ENCODE measurements at places on chromosomes 3 and 15.

- no peak for DNase-seq
These were observed 2.8 kb downstream of the SERP1 start for GRCh38 chr3:150543531-150543930.

DNA sequence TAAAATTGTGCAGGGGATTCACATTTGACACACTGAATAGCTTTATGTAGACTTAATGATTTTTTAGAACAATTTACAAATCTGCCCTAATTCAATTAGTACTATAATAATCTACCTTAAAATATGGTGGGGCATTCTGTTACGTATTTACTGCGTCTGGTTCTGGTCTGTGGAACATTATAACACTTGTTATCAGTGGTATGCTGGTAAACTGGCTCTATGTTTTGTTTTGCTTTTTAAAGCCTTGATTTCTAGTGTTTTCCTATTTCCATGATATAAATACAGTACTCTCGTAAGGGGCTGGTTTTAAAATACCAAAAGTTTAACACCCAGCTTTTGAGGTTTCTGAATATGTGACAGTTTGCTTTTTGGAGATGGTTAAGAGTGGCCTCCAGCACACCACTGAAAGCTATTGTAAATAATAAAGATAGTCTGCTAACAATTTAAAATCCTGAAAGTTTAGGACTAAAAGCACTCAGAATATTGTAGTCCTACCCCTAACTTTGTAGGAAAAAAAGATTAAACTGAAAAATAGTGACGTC is 65.6 kb upstream of the CD47 start:
- no peak for DNase-seq

- no peak for DNase-seq
These were observed 40.9 kb upstream of the PTPN23 start for GRCh38 chr3:47339951-47340350.

DNA sequence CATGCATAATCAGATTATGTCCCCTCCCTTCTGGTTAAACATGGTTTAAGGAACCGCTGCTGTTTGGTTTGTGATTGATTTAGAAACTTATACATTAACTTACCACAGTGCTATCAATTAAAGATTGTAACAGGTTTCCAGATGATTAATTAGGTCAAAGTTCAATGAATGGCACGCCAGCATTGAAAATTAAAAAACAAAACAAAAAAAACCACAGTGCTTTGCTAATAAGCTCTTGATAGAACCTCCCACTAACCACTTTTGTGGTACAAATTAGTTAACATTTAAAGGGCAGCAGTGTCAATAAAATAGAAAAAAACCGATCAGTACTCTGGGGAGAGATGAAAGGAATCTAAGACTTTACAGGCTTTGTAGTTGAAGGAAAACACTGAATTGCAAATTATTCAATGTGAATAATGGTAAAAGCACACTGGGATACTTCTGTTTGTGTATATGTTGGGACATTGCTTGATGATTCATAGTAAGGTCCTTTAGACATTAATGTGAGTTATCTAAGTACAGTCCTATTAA is 7.6 kb upstream of the C3orf38 start:
- no peak for DNase-seq

DNA sequence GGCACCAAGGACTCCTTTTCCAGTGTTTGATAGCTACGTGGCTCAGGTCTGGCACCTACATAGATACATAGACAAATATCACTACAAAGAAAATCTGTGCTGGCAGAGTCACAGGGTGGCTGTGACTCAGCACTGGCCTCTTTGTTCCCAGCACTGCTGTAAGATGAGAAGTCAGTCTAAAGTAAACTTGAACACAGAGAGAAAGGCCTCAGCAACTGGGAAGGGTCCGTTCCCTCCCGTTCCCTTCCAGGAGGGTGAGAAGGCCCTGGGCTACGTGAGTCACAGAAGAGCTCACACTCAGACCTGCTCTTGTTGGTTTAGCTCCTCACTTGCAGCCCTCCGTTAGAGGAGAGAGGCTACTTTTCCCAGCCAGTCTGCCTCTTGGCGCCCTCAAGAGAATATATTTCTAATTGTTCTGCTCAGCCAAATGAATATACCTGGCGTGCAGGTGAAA is 23.1 kb downstream of the ANXA2 start:
- no peak for DNase-seq

- no peak for DNase-seq
These were observed 23.6 kb downstream of the PTX3 start for GRCh38 chr3:157460253-157460652.

DNA sequence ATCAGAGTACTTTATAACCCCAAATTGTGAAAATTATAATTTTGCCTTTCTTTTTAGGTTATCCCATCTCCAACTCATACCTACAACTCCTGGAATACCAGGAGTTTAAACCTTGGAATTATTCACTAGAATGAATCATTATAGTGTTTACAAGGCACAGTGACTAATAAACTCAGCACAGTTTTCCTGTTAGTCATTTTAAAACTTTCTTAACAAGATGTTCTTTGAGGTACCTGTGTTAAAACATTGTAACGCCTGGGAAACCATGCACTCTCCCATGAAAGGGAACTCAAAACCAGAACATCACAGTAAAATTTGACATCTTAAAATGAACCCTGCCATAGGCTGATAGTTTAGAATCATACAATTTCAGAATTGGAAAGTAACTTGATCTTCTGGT is 132.4 kb upstream of the OSTN start:
- no peak for DNase-seq

DNA sequence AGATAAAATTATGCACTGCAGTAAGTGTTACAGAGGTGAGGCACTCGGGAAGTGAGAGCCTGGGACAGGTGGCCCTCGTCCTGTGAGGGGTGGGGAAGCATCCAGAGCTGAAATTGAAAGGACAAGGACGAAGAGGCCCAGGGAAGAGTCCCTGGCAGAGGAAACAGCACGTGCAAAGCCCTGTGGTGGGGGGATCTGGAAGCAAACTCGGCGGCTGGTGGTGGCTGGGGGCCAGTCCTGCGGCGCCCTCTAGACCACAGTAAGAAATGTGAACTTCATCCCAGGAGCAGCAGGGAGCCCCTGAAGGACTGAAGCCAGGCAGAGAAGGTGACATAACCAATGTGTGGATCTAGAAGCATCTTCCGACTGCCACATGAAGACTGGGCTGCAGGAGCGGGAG is 42.8 kb downstream of the GRIP2 start:
- no peak for DNase-seq

DNA sequence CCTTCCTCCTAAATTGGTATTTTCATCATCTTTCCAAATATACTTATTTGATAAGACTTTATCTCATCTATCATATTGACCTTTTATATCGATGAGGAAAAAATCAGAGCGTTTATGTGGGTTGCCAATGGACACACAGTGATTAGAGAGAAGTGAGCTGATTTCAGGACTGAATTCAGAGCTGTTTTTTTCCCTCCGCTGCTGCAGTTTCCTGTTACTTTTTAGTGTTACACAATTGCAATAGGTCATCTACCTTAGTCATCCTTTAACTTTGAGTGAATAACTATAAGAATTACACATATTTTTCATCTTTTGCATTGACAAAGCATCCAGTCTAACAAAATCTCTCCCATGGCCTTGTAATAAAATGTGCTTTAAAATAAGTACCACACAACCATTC is 266.3 kb upstream of the CNTN4 start:
- DNase-seq = no peak

- no peak for DNase-seq
These were observed 131.0 kb upstream of the PLXNA1 start for GRCh38 chr3:126851934-126852333.

DNA sequence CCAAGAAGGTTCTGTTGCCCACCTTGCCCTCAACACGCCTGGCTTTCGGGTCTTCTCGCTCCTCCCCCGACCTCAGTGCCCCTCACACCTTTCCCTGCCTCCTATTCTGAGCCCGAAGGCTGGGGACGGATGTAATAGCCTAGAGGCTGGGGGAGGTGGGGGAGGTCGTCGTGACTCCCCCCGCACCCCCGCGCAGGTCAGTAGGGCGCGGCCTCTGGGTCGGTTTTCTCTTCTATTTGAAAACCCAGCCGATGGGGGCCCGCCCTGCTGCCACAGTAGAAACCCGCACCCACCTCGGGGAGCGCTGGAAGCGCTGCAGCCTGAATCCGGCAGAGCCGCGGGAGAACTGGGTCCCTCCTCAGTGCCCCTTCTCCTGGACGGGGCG is 1.0 kb upstream of the RBPMS2 start:
- no peak for DNase-seq

GRCh38 chr3:27319304-27319703 is 49.9 kb downstream of the NEK10 start:
- no peak for DNase-seq

- no peak for DNase-seq
These were observed 22.9 kb downstream of the LCTL start for GRCh38 chr15:66542896-66543295.

DNA sequence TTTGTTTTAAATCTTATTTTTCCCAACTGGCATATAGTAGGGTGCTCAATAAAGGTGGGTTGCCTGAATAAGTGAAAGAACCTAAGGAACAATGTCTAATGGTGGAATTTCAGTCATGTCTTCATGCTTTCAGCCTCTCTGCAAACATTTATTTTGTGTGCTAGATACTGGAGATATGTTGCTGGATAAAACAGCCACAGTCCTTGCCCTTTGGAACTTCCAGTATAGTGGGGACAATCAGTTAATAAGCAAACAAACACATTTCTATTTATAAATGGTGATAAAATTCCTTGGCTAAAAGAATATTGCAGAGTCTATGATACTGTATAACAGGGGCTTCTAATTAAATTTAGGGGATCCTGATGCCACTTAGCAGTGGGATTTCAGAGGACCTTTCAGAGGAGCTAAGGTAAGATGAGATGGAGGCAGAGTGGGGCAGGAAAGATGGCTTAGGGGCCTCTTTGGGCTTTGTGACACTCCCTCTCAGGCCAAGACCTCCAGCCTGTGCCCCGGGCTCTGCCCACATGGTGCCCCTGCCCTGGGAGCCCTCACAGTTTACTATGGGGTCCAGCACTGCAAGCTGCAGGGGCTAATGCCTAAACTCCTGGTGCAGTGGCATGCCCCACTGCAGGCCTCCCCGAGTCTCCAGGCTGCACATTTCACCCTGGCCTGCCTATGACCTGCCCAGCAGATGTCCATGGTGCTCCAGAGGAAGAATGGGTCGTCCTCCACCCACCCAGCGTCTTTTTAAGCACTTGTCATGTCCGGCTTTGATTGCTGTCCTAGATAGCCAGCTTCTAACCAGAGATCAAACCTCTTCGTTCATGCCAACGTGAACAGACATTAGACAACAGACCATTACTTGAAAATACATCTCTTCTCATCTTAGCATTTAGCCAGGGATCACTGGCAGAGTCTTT is 61.6 kb upstream of the PRR23C start:
- DNase-seq = no peak

GRCh38 chr15:63891768-63892133 is 58.0 kb upstream of the HERC1 start:
- DNase-seq = no peak

GRCh38 chr3:70990185-70990584 is 593.3 kb downstream of the FOXP1 start:
- no peak for DNase-seq

- DNase-seq = no peak
These were observed 44.0 kb downstream of the ZBTB38 start for GRCh38 chr3:141412087-141412935.

GRCh38 chr3:62187022-62187431 is 186.3 kb downstream of the FEZF2 start:
- no peak for DNase-seq

DNA sequence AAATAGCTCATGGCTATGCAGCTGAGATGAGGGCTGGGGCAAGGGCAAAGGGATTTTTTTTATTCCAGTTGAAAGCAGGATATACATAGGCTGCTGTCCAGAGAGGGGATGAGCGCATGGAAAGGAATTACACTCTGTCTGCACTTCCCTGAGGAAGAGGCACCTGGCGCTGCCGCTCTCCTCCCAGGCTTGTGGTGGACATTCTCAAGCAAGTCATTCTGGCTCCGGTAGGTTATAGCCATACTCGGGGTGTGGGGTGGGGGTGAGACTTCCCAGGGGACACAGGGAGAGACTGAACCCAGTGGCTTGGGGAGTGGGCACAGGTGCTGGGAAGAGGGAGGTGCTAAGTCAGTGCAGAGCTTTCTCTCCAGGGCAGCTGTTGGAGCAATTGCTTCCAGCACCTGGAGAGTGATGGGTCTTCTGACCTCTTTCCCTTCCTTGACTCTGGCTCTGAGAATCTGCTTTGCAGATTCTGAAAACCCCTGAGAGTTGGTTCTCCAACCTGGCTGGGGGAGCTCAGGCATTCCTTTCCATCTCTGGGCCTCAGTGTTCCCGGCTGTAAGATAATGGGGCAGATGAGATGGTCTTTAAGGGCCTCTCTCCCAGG is 24.3 kb downstream of the CYP8B1 start:
- DNase-seq = no peak

DNA sequence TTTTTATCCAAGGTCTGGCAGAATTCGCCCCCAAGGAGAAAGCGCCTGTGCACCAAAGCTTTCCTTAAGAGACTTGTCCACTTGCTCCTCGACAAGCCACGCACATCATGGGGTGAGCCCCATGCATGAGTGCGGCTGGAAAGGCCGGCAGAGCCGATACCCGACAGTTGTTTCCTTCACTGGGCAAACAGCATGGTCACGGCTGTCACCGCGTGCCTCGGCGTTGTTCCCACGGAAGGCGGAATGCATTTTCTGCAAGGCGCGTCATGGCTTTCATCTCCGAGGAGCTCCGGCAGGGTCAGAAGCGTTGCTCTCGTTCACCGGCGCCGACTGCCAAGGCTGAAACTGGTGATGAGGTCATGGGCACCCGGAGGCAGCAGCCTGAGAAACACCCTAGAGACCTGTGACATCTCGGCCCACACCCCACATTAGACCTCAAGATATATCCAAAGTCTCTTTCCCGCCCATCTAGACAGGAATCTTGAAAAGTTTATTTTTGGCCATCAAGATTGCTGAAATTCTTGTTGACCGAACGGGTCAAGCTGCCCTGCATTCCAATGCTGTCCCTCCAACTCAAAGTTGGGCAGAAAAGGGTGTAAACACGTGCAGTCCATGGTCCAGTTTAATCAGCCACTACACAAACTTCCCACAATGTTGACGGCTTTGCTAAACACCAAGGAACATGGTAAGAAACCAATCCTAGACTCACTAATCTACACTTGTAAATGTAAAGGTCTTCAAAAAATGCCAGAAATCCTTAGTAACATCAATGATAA is 604 bp upstream of the TJP1 start:
- no peak for DNase-seq

- DNase-seq = no peak
These were observed 119.5 kb upstream of the CNTN6 start for GRCh38 chr3:973340-973739.

GRCh38 chr15:32657941-32658340 is 16.4 kb downstream of the SCG5 start:
- DNase-seq = no peak

DNA sequence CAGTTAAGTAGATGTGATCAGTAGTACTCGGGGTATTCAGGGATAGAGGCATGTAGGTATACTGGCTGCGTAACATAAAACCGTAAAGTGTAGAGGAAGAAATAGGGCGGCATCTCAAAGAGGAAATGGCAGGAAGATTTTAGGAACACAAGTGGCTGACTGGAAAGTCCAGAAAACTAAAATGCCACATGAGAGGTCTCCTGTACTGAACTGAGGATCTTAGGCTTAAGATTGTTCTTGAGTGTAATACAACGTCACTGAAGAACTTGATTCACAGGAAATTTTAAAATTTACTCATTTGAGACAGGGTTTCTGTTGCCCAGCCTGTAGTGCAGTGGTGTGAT is 2.3 kb upstream of the LMLN start:
- DNase-seq = no peak

Data from stimulated activated CD4-positive, alpha-beta T cell treated with anti-CD3 and anti-CD28 coated beads, Interleukin-15, amount 100 ng/mL, for 48 hours (primary cell).